ENCODE measurements at places on chromosomes 4 and X.

DNA sequence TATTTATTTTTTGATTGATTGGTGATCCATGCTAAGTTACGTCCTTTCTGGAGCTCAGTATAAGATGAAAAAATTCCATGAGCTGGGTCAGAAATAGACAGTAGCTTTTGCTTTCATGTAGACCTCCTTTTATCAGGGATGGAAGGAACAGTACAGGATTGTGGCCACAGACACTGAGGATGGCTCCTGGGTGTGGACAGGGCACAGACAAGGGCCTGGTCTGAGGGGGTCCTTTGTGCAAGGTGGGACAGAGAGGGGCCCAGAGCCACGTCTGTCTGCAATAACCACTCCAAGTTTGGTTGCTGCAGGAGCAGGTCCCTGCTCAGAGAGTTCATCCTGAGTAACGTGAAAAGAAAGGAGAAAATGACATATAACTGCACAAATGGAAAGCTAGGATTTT, 127.1 kb downstream of the ENPP6 start:
- DNase-seq: no peak

DNA sequence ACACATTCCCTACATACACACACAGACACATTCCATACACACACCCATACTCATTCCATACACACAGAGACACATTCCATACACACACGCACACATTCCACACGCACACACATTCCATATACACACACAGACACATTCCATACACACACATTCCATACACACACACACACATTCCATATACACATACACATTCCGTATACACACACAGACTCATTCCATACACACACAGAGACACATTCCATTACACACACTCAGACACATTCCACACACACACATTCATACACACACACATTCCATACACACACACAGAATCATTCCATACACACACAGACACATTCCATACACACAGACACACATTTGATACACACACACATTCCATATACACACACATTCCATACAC, 15.2 kb downstream of the LINC00632 start:
- DNase-seq: no peak

GRCh38 chr4:154487145-154487544, 4.5 kb downstream of the DCHS2 start:
- DNase-seq: no peak

- peak; percentile 74 for DNase-seq
These were observed 1.6 kb upstream of the LIN54 start for GRCh38 chr4:83012200-83012686.

GRCh38 chrX:112734290-112734689, 54.6 kb upstream of the LHFPL1 start:
- no peak for DNase-seq

- no peak for DNase-seq
These were observed 504.2 kb upstream of the TENM3 start for GRCh38 chr4:181739031-181739430.

- DNase-seq: peak; percentile 20
These were observed 343.7 kb upstream of the TRAM1L1 start for GRCh38 chr4:117429061-117429460.

GRCh38 chr4:186137196-186137794, 32.8 kb downstream of the FAM149A start:
- peak; percentile 33 for DNase-seq

- peak; percentile 97 for DNase-seq
These were observed at the start of gene LNX1 for GRCh38 chr4:53591372-53591892. TSS of gene LNX1 (minus strand) at chr4:53591486. CDS start at chr4:53574002, 17,484 bp downstream.

DNA sequence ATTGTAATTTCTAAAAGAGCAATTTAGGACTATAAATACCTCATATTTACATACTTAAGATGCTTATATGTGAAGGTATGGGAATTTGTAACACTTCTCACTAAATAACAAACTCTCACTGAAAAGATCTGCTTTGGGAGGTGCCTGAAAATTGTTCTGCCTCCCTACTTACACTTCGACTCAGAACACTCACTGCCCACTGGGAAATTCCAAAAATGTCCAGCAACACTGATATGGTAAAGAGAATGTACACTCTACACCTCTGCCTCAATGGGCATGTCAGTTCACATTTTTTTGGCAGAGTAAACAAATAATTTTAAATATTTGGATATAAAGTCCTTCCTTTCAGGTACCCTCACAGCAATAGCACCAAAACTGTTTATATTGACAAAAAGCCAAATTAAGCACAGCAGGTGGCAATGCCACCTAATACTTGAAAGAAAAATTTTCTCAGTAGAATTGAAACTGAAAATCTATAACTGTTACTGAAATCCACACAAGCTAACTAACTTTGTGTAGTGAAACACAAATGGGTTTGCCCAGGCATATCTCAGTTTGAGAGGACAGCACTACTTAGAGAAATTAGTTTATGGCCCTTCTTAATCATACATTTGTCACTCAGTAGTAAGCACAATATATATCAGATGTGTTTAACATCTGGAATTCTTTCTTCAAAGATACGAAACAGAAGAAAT, 67.1 kb downstream of the PRDM5 start:
- no peak for DNase-seq

GRCh38 chr4:3686753-3687152, 79.4 kb upstream of the ADRA2C start:
- no peak for DNase-seq

- no peak for DNase-seq
These were observed 18.9 kb upstream of the FBXW7 start for GRCh38 chr4:152554742-152555141.

DNA sequence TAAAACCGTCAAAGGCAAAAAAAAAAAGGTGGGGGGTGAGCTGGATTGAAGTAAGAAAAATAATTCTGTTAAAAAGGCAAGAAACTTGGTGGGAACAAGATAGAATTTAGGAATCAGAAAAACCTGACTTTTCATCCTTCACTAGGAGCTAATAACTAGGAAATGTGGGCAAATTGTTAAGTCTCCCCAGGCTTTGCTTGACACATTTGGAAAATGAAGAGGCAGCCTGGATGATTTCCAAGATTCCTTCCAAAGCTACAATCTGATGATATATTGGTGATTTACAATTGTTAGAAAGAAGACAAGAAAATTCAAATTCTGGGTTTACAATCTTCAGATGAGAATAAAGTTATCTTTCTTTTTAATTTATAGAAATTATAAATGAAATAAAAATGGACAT, 1062.5 kb downstream of the ADGRL3 start:
- no peak for DNase-seq

DNA sequence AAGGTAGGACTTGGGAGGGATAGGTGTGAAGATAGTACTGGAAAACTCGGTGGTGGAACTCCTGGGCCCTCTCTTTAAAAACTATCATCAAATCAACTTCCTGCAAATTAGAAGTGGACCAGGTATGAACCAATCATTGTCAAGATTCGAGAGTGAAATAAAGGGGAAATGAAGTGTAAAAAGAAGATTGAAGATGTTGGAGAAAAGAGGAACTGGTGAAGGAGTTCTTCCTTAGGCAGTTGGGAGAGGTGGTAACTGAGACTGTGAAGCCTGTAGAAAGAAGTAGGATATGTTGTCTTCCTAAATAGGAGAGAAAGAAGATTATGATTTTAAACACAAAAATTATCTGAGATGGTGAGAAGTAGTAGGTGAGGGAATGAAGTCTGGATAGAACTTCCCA, 212.2 kb downstream of the PPP1R2C start:
- no peak for DNase-seq

- peak; percentile 88 for DNase-seq
These were observed 17.3 kb upstream of the UVSSA start for GRCh38 chr4:1329408-1330371.

DNA sequence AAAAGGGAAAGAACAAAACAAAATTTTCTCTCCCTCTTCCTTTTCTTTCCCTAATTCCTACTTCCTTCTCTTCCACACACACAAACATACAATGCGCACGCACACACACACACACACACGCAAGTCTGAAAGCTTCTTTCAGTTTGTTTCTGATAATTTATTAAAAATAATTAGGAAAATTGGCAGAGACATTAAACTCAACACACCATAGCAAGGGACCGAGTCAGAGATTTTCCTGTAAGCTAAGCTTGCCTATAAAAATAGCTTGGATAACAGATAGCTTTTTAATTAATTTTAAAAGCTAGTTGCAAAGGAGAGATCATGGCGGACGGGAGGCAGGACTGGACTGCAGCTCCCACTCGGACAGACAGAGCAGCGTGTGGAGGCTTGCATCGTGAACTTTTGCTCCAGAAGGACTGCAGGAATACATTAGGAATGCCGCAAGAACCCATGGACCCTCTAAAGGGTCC, 92.6 kb upstream of the MAPK10 start:
- no peak for DNase-seq

GRCh38 chrX:25226151-25226550, 210.4 kb upstream of the ARX start:
- DNase-seq: no peak

All from HT-29 (cell line).